ENCODE measurements at places on chromosomes 2 and 18. TPM values are rescaled to one million over a fixed set of nuclear protein-coding genes. Genes with fewer than 3 reads are reported as not detected.

GRCh38 chr2:80288576-80288975 lies 16.0 kb downstream of the LRRTM1 start:
- H3K27ac ChIP-seq = no peak overlapping the region
- no peaks in the 10 kb centered on the region for H3K36me3 ChIP-seq
- no peak overlapping the region for H3K4me3 ChIP-seq
- H3K27me3 ChIP-seq = no peaks in the 10 kb centered on the region
- H3K4me1 ChIP-seq = no peaks in the 10 kb centered on the region
- no peak for DNase-seq

- H3K4me3 ChIP-seq = no peak overlapping the region
- H3K36me3 ChIP-seq = no peaks in the 10 kb centered on the region
- no peak for DNase-seq
- H3K27ac ChIP-seq = no peak overlapping the region
- no peaks in the 10 kb centered on the region for H3K4me1 ChIP-seq
These were observed 251.8 kb upstream of the SMIM21 start for GRCh38 chr18:75679331-75679730.

DNA sequence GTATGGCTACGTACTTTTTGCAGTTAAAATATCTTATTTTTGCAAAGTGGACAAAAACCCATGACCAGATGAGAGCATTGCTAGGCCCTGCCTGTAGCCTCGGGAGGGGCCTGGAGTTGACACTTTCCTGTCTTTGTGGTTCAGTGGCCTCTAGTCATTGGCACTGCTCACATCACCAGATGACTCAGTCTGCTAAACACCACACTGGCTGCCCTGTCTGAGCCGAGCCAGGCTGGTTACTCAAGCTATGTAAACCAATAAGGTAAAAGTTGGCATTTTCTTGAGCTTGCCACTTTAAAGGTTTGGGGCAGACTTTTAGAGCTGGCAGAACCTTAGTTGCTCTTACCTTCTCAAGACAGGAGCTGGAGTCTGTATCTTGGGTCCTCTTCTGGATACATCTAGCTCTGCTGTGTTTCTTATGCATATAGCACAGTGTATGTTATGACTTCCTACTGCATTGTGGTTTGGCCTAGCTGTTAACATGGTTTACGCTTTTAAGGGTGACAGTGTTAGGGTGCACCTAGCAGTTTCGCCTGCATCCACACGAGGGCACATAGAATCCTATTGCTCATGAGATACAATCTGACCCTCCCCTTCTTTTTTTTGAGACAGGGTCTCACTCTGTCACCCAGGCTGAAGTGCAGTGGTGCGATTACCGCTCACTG lies 76.4 kb downstream of the AP1S3 start:
- peaks cover 26% of the 10 kb centered on the region for H3K4me1 ChIP-seq
- H3K36me3 ChIP-seq = peaks cover 2% of the 10 kb centered on the region
- H3K27me3 ChIP-seq = no peaks in the 10 kb centered on the region

ANKRD53 gene
- not detected for total RNA-seq

GRCh38 chr2:46346719-46347118 lies 49.5 kb downstream of the EPAS1 start:
- no peak overlapping the region for H3K4me3 ChIP-seq
- H3K4me1 ChIP-seq = no peaks in the 10 kb centered on the region
- no peak for DNase-seq
- no peak overlapping the region for H3K27ac ChIP-seq
- no peaks in the 10 kb centered on the region for H3K27me3 ChIP-seq

- DNase-seq = peak; percentile 62
- H3K36me3 ChIP-seq = no peaks in the 10 kb centered on the region
- H3K4me1 ChIP-seq = peaks cover 19% of the 10 kb centered on the region
These were observed 2.5 kb upstream of the CNDP2 start for GRCh38 chr18:74493689-74494088.

DNA sequence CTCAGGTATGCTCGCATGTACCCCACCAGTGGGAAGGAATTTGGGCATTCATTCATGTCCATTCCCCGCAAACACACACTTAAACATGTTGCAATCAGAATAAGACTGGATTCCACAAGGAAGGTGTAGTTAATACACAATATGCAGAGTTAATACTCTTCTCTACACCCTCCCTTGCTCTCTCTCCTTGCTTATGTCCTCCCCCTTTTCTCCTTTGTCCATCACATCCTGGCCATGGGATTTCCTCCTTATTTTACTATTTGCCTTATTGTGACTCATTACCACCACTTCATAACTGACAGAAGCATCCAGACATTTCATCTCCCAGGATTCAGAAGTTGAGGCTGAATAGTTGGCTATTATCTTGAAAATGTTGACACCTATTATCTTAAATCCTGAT lies 473.8 kb upstream of the SPHKAP start:
- H3K36me3 ChIP-seq = no peaks in the 10 kb centered on the region
- H3K27me3 ChIP-seq = no peaks in the 10 kb centered on the region
- no peaks in the 10 kb centered on the region for H3K4me1 ChIP-seq
- no peak for DNase-seq
- H3K27ac ChIP-seq = no peak overlapping the region

- no peaks in the 10 kb centered on the region for H3K27me3 ChIP-seq
- no peaks in the 10 kb centered on the region for H3K36me3 ChIP-seq
- no peak overlapping the region for H3K27ac ChIP-seq
- no peak for DNase-seq
These were observed 54.1 kb downstream of the C1QL2 start for GRCh38 chr2:119104414-119104813.

CCDC178 gene
- not detected for total RNA-seq

GRCh38 chr18:55266981-55267380 lies 307.7 kb upstream of the CCDC68 start:
- H3K4me3 ChIP-seq = no peak overlapping the region
- H3K27me3 ChIP-seq = no peaks in the 10 kb centered on the region
- no peak for DNase-seq
- H3K36me3 ChIP-seq = no peaks in the 10 kb centered on the region

DNA sequence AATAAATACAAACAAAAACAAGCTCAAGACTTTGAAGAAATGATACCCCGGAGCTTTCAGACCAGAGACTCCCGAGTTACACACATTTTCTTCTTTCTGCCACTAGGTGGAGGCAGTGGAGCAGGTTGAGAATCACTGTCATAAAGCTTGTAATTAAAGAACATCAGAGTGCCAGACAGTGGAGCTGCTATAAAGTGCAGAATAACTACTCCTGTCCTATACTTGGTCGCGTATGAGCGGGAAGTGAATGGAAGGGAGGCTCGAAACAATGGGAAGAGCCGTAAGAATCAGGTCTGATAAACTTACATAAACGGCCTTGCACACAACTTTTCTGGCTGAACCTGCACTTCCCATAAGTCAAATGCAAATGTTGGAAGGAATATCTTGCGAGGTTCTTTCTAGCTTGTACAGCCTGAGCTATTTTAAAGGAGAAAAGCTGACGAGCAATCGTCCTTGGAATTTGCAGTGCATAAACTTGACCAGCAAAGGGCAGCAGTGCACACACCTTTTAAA lies 189.0 kb downstream of the RPIA start:
- peak; percentile 46 for DNase-seq
- H3K4me1 ChIP-seq = no peaks in the 10 kb centered on the region
- peaks cover 5% of the 10 kb centered on the region for H3K27me3 ChIP-seq
- no peaks in the 10 kb centered on the region for H3K36me3 ChIP-seq

DNA sequence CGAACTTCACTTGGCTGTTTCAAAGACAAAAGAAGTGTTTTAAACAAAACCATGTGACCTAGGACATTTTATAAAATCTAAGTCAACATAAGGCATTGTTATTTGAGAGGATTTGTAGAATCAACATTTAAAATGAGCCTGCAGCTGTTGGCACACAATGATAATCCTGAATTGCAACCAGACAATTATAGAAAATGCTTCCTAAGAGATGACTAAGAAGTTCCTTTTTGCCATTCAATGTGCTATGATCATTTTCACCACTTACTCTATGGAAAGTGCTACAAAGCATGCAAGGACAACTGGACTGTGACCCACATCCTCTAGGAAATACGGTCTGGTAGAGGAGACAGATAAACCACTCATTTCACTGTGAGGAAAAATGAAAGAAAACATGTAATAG lies 246.4 kb downstream of the CDH20 start:
- no peaks in the 10 kb centered on the region for H3K36me3 ChIP-seq
- no peak overlapping the region for H3K4me3 ChIP-seq
- no peak for DNase-seq
- H3K27me3 ChIP-seq = no peaks in the 10 kb centered on the region

- no peak overlapping the region for H3K4me3 ChIP-seq
- no peak for DNase-seq
- no peaks in the 10 kb centered on the region for H3K27me3 ChIP-seq
- H3K4me1 ChIP-seq = no peaks in the 10 kb centered on the region
These were observed 1794.7 kb upstream of the PIK3C3 start for GRCh38 chr18:40160361-40160760.

Data from Panc1 (cell line).